ENCODE measurements at places on chromosomes 4 and X.

GRCh38 chr4:84814094-84814750 is 152.3 kb downstream of the WDFY3 start:
- DNase-seq, result no peak

GRCh38 chr4:87975466-87975865 is at the start of gene SPP1:
TSS of gene SPP1 (plus strand) at chr4:87975714. CDS start at chr4:87976896, 1,182 bp downstream.
- no peak for DNase-seq

DNA sequence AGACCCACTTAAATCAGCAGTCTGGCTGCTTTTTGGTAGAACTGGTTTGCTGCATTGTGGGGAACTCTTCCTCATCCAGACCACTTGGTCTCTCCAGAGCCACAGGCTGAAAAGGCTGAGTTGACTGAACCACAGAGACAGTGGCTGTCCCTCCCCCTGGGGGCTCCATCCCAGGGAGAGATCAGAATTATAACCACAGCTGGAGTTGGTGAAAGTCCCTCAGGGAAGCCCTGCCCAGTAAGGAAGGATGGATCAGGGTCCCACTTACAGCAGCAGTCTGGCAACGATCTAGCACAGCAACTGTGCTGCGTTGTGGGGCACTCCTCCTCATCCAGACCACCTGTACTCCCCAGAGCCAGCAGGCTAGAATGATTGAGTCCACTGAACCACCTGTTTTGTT is 212.7 kb downstream of the SOX3 start:
- DNase-seq, result no peak

- DNase-seq, result no peak
These were observed 9.6 kb downstream of the MSX1 start for GRCh38 chr4:4868758-4869723.

- no peak for DNase-seq
These were observed 24.8 kb downstream of the CPE start for GRCh38 chr4:165403637-165404036.

- no peak for DNase-seq
These were observed 3.9 kb upstream of the GLRB start for GRCh38 chr4:157072002-157072401.

- no peak for DNase-seq
These were observed 1516.6 kb upstream of the AGA start for GRCh38 chr4:178958725-178959440.

- DNase-seq, result peak; percentile 33
These were observed 30.4 kb downstream of the CFAP299 start for GRCh38 chr4:80365928-80366327.

DNA sequence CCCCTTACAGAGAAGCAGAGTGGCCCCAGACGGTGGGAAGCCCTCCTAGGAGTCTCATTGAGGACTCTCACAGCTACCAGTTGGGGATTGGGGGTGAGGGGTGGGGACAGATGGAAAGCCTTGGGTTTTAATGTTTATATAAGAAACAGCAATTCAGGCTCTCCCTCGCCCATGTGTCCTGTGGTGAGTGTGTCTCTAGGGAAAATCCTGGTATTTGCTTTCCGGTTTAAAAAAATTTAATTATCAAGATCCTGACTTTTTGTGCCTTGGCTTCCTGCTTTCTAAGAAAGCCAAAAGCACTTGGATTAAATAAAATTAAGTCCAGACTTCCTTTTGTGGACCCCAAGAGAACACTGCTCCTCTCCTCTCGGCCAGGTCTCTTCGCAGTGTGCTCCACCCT is 93.8 kb downstream of the SOWAHB start:
- no peak for DNase-seq

GRCh38 chrX:24485976-24486680 is 21.0 kb downstream of the PDK3 start:
- DNase-seq, result no peak

- no peak for DNase-seq
These were observed 78.6 kb downstream of the CENPC start for GRCh38 chr4:67466751-67467150.

DNA sequence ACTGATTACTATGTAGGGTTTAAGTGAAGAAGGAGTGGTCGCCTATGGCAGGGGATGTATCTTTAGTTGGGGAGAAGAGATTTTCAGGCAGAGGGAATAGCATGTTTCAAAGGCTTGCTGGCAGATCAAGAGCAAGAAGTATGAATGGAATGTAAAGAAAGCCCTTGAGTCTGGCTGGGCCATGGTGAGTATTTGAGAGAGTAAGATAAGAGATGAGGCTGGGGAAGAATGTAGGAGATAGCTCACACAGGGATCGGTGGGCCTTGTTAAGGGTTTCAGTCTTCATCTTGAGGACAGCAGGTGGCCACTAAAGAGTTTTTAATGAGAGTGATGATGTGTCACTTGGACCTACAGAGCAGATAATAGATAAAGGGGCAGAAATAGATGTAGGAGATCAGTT is 319.1 kb upstream of the RPS6KA3 start:
- DNase-seq, result no peak

DNA sequence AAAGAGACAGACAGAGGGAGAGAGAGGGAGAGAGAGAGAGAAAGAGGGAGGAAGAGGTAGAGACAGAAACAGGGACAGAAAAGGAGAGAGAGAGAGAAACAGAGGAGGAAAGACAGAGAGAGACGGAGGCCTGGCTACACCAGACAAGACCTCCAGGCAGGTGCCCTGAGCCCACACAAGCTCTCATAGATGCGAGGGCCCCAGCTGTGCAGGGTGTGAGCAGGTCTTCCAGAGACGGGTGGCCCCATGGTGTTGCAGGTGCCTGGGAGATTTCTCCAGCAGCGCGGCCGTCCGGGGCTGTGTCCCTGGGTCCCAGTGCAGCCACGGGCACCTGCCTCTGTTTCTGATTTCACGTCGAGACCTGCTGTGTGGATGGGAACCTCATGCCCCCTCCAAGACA is 253.0 kb downstream of the SHOX start:
- no peak for DNase-seq

- DNase-seq, result no peak
These were observed 15.0 kb upstream of the STS start for GRCh38 chrX:7132335-7133049.

DNA sequence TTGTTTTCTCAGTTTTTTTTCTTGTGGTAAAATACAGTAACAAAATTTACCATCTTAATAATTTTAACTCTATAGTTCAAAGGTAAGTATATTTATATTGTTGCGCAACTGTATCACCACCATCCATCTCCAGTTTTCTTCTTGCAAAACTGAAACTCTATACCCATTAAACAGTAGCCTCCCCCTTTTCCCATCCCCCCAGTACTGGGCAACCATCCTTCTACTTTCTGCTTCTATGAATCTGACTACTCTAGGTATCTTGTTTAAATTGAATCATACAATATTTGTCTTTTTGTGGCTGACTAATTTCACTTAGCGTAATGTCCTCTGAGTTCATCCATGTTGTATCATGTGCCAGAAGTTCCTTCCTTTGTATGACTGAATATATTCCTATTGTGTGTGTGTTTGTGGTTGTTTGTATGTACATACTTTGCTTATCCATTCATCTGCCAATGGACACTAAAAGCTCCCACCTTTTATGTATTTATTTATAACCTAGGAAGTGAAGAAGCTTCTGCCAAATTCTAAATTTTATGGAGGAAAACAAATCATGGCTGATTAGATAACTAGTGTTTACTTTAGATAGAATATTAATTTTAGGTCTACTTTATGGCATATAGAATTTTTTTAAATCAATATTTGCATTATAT is 10.0 kb downstream of the ABHD18 start:
- DNase-seq, result no peak

- no peak for DNase-seq
These were observed 56.5 kb downstream of the PRDM5 start for GRCh38 chr4:120865985-120866384.

DNA sequence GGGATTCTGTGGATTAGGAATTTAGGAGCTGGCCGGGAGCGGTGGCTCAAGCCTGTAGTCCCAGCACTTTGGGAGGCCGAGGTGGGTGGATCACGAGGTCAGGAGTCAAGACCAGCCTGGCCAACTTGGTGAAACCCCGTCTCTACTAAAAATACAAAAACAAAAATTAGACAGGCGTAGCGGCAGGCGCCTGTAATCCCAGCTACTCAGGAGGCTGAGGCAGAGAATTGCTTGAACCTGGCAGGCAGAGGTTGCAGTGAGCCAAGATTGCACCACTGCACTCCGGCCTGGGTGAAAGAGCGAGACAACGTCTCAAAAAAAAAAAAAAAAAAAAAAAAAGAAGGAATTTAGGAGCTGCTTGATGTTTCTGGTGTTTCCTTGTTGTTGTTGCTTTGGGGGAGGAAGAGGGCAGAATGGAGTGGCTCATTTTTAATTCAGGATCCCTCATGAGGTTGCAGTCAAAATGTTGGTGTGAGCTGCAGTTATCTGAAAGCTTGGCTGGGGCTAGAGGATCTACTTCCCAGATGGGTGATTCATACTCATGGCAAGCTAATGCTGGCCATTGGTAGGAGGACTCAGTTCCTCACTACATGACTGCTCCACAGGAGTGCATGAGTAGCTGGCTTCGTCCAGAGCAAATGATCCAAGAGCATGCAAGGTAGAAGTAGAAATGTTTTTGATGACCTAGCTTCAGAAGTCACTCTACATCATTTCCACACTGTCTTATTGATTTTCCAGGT is 26.5 kb upstream of the JADE1 start:
- no peak for DNase-seq

DNA sequence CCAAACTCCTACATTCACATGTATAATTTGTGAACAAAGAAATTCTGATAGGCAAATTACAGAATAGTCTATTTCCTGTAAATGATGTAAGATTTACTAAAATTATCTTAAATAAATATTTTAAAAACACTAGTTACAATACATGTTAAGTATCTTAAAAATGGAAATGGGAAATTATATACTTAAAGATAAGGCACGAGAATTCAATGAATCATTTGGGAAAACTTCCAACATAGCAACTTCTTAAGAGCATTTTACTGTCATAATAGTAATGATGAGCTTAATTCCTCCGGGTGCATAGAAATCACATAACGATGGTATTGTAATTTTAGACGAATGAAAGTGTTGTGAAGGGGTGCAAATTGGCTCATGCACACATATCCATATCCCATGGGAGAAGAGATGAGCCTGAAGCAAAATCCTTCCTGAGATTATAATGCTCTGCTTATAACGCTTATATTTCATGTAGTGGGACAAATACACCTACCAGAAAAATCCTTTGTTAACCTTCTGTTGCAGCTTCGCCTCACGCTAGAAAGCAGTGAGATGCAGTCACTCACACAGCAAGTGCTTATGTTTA is 873.5 kb downstream of the PDHA2 start:
- DNase-seq, result no peak

DNA sequence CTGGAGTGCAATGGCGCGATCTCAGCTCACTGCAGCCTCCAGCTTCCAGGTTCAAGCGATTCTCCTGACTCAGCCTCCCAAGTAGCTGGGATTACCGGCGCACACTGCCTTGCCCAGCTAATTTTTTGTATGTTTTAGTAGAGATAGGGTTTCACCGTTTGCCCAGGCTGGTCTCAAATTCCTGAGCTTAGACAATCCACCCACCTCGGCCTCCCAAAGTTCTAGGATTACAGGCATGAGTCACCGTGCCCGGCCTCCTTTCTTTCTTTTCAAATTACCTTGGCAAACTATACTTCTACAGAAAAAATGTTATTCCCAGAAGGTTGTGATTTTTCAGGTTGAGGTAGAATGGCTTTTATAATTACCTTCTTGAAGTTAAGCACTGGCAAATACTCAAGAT is 321.9 kb upstream of the PRPS2 start:
- no peak for DNase-seq

- no peak for DNase-seq
These were observed 14.9 kb downstream of the MID1IP1 start for GRCh38 chrX:38816155-38816554.

GRCh38 chr4:168506014-168506413 is 9.2 kb downstream of the PALLD start:
- DNase-seq, result no peak

- DNase-seq, result no peak
These were observed 31.1 kb downstream of the F11 start for GRCh38 chr4:186297013-186297645.

All from activated T-cell treated with anti-CD3 and anti-CD28 coated beads for 1 hour (primary cell).